ENCODE measurements at places on chromosomes 2 and 18. TPM values are rescaled to one million over a fixed set of nuclear protein-coding genes. Genes with fewer than 3 reads are reported as not detected.
A peak's percentile ranks its signal among the peaks of the same experiment; 100 is the strongest.

Gene VWC2L
- total RNA-seq, result not detected

Gene FAM124B
- total RNA-seq, result 0.32 TPM

Gene GULP1
- not detected for total RNA-seq

Gene NTSR2
- not detected for total RNA-seq

- no peaks in the 10 kb centered on the region for H3K4me1 ChIP-seq
- peaks cover 8% of the 10 kb centered on the region for H3K27me3 ChIP-seq
- H3K36me3 ChIP-seq, result no peaks in the 10 kb centered on the region
- DNase-seq, result no peak
These were observed 170.6 kb downstream of the TWIST2 start for GRCh38 chr2:239018271-239019182.

Gene CCBE1
- 1.2 TPM for total RNA-seq

DNA sequence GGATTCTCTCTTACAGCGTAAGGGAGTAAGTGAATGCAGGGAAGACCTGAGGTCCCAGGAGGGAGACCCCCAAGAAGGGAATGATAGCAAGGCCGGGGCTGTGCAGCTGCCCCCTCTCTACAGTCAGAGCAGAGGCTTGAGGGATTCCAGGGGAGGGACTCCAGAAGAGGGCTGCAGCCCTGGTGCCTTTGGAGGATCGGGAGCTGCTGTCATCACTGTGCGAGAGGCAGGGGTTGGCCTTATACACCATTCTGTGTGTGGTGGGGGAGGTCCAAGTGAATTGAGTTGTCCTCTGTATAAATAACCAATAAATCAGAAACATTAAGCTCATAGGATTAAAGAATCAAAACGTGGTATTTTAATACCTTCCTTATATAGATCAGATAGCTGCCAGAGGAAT is 114.9 kb downstream of the GLI2 start:
- no peak for DNase-seq
- no peak overlapping the region for H3K4me3 ChIP-seq
- no peaks in the 10 kb centered on the region for H3K36me3 ChIP-seq
- H3K27me3 ChIP-seq, result no peaks in the 10 kb centered on the region
- H3K4me1 ChIP-seq, result no peaks in the 10 kb centered on the region

Gene PLCL1
- total RNA-seq, result 3.6 TPM

DNA sequence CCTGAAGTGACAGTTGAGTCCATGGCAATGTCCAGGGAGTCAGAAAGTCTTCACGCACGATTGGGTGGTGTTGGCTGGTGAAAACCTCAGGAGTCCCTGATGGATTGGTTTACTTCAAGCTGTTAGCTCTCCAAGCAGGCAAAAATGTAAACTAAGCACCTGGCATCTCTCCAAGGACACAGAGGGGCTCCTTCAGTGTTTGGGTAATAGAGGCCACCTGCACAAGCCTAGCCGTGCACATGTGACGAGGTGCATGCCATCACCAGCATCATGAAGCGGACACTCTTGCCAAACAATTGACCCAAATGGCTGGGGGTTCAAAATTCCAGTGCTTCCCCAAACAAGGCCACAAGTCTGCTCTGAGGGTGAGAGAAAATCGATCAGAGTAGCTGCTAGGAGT is 104.7 kb upstream of the CD302 start:
- no peak for DNase-seq
- H3K36me3 ChIP-seq, result peaks cover 36% of the 10 kb centered on the region
- peaks cover 85% of the 10 kb centered on the region for H3K4me1 ChIP-seq
- peak overlapping the region; percentile 92 for H3K4me3 ChIP-seq
- H3K27me3 ChIP-seq, result no peaks in the 10 kb centered on the region
- peak overlapping the region; percentile 88 for H3K27ac ChIP-seq

DNA sequence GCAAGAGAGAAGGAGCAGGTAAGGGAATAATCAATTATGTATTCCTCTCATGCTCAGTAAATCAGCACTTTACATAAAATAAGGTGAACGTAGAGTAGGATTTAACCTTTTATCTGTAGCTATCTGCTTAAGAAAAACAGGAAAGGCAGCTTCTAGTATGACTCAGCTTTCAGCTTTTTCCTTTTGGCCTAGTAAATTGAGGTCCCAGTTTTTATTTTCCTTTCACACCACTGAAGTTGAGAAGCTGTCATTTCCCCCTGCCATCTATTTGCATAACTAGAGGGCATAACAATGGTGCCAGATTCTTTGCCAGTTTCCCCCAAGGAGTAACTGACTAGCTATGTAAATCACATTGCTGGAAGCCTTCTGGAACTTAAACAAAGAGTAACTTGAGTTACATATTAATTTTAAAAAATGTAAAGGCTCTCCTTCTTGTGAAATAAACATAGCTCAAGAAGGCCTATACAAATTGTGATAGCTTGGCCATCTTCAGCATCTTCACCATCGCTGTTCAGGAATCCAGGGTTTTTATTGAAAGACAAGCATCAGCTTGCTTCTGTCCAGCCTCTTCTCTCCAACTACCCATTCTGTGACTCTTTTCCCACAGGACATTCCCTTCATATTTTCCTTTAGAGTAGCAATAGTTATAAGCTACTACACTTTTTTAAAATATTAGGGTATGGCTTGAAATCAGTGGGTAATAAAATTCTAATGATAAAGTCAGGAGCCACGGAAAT is 97.0 kb downstream of the KYNU start:
- no peaks in the 10 kb centered on the region for H3K27me3 ChIP-seq
- H3K27ac ChIP-seq, result no peak overlapping the region
- no peak overlapping the region for H3K4me3 ChIP-seq

Gene DSEL
- total RNA-seq, result 0.23 TPM

Gene NAT8
- total RNA-seq, result not detected

Gene PSTPIP2
- total RNA-seq, result 26.6 TPM

DNA sequence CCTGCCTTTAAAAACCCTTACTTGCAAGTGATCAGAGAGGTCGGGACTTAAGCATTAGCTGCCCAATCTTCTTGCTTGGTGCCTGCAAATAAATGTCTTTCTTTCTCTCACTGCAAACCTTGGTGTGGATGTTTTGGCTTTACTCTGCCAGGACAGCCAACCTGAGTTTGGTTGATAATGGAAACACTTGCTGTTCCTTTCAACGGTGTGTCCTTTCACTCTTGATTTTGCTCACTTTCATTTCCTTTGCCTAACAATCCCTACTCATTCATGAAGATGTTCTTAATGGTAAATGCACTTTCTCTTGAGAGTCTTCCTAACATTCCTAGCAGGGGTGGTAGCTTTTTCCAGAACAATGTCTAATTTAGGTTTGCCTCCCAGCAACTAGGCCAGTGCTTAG is 366.2 kb downstream of the HRH4 start:
- H3K4me3 ChIP-seq, result no peak overlapping the region
- peaks cover 8% of the 10 kb centered on the region for H3K27me3 ChIP-seq
- H3K27ac ChIP-seq, result no peak overlapping the region
- no peaks in the 10 kb centered on the region for H3K36me3 ChIP-seq
- DNase-seq, result no peak
- no peaks in the 10 kb centered on the region for H3K4me1 ChIP-seq

GRCh38 chr2:38835015-38835601 is 40.6 kb downstream of the DHX57 start:
- H3K4me1 ChIP-seq, result no peaks in the 10 kb centered on the region
- no peak overlapping the region for H3K27ac ChIP-seq
- H3K36me3 ChIP-seq, result peaks cover 6% of the 10 kb centered on the region
- H3K4me3 ChIP-seq, result no peak overlapping the region
- DNase-seq, result no peak
- no peaks in the 10 kb centered on the region for H3K27me3 ChIP-seq

GRCh38 chr2:65116645-65117044 is 13.3 kb downstream of the RAB1A start:
- peaks cover 7% of the 10 kb centered on the region for H3K36me3 ChIP-seq
- H3K27ac ChIP-seq, result peak overlapping the region; percentile 33
- peaks cover 56% of the 10 kb centered on the region for H3K4me1 ChIP-seq
- no peak for DNase-seq
- H3K4me3 ChIP-seq, result no peak overlapping the region

DNA sequence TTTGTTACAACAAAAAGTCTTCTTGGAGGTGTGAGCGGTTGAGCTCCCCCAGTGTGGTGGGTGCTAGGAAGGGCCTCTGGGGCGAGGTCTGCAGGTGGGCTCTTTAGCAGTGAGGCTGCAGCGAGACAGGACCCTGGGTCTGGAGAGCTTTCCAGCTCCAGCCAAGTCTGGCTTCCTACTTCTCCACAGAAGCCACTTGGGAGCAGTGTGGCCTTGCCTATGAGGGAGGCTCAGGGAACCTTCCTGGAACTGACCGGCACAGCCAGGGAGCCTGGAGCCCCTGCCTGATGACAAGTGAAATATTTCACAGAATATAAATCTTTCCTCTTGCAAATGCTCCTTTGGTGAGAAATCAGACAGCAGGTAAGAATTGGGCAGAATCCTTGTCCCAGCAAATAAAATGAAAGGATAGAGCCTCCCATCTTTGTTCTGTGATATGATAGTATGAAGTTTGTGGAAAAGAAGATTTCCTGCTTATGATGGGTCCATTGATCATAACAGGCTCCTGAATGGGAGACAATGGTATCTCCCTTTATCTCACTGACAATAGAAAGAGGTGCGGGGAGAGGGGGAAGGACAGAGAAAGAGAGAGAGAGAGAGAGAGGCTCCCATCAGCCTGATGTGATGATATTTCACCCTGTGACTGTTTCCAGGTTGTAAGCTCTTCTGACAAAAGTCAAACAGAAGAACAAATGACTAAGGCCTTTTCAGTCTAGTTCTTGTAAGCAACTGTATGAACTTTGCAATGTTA is 289.8 kb upstream of the SPRED2 start:
- H3K36me3 ChIP-seq, result no peaks in the 10 kb centered on the region
- DNase-seq, result no peak
- H3K4me3 ChIP-seq, result no peak overlapping the region
- no peaks in the 10 kb centered on the region for H3K4me1 ChIP-seq
- peaks cover 10% of the 10 kb centered on the region for H3K27me3 ChIP-seq

Gene FSHR
- total RNA-seq, result not detected

- no peaks in the 10 kb centered on the region for H3K36me3 ChIP-seq
- no peaks in the 10 kb centered on the region for H3K27me3 ChIP-seq
- DNase-seq, result no peak
These were observed 64.3 kb upstream of the CAB39 start for GRCh38 chr2:230648356-230648755.

All from activated T-cell treated with anti-CD3 and anti-CD28 coated beads, Interleukin-2, amount 50 U/mL, for 72 hours (primary cell).